ENCODE measurements at places on chromosomes 6 and 20. TPM values are rescaled to one million over a fixed set of nuclear protein-coding genes. Genes with fewer than 3 reads are reported as not detected.

ZKSCAN8 gene
- 4.2 TPM for polyA plus RNA-seq

WFDC5 gene
- polyA plus RNA-seq = not detected

ZNF341 gene
- polyA plus RNA-seq = 1.8 TPM

DNA sequence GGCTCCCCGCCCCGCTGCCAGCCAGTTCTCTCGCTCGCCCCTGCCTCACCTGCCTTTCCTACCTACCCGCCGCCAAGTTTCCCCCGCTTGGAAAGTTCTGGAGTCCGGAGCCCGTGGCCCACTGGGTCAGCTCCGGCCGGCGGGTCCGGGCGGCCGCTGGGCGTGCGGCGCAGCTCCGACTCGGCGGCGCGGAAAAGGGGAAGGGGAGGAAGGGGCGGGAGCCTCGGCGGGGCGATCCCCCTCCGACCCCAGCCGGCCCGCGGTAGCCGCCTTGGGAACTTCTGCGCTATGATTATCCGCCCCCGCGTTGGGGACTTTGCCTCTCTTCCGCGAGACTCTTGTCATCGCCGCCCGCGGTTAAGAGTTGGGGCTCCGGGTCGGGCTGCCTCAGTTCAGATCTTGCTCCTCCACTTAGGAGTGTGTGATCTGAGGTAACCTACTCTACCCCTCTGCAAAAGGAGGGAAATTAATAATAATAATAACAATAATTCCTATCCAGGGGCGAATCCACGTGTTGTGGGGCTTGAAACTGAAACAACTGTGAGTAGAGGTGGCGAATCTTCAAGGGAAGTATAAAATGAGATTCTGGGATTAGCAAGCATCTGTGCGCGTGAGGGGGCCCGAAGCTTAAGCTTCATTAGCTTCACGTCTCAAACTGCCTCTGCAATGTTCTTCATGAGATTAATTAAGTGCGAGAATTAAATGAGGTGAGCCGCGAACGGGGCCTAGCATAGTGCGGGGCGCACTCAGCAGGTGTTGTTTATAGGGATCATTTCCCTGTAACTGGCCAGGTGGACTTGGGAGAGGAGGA lies 30.8 kb downstream of the SF3B5 start:
- DNase-seq = peak; percentile 30

DNA sequence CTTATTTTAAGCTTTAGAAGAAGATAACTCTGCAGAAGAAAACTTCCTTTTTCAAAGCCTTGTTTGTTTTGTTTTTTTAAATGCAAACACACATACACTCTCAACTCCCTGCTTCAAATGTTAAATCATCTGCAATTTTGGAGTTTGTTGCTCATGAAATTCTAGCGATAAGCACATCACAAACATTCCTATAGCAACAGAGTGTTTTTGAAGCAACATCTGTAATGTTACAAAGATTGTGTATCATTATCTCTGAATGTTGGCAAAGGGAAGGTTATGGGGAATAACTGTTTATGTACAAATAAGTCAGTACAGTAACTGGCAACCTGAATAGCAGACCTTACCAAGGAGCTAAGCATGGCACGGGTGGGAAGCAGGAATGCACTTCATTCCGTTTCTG lies 84.8 kb upstream of the MRPS10 start:
- DNase-seq = no peak

- no peak for DNase-seq
Observed at GRCh38 chr6:84801250-84801649, 36.9 kb upstream of the TBX18 start.

DNA sequence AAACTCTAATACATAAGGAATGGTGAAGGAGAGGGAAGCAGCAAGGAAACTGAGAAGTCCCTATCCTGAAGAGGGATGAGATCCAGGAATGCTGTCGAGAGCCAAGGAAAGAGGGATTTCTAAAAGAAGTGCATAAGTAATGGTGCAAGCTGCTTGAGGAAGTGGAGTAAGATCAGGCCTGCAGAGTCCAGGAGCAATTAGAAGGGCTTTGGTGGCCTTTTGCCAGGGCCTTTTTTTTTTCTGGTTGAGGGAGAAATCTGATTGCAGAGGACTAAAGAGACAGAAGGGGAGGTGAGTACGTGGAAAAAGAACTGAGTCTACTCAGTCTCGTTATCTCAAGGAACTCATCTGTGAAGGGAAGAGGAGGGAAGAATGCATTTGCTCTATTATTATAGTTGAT lies 396.2 kb downstream of the UTRN start:
- no peak for DNase-seq

GRCh38 chr6:8170245-8170644 lies 67.9 kb upstream of the EEF1E1 start:
- DNase-seq = no peak

All from heart right ventricle (tissue), 16 donors.